GM19239 (cell line): ENCODE measurements at places on chromosomes 12 and 14.

DNA sequence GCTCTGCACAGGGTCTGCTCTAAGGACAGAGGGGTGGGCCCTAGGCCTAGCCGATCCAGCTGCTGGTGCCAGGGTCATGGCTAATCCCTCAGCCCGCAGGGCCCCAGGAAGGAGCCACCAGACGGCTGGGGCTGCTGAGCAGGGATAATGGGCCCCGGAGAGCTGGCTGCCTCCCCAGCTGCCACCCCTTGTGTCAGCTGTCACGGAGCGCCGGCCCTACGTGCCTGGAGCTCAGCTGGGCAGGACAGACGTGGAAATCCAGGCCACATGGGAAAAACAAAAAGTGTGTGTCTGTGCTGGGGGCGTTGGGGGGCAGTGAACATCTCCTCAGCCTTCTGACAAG is 36.2 kb downstream of the CHGA start:
- DNase-seq: no peak

DNA sequence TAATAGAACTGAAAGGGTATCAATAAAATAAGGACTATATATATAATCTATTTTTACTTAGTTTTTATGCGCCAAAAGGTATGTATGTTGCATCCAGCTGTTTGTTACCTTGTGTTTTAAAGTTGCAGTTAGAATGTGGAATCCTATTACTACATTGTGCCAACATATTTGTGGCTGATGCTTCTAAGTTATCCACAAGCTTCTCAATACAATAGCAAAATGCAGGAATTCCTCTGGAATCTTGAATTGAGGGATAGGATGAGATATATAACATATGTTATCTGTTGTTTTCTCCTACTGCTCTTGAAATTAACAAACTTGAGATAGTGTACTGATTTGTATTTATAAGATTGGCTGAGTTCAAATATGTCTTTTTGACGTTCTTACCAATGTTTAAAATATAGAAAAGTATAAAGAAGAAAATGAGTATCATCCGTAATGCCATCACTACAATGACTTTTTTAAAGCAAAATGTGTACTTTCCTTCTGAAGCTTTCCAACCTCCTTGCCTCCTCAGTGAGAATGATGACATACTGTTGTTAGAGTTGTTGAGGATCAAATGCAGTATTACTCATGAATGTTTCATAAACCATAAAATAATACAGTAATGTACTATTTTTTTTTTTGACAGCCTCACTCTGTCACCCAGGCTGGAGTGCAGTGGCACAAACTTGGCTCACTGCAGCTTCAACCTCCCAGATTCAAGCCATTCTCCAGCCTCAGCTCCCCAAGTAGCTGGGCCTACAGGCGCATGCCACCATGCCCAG is 6.6 kb downstream of the RAP1B start:
- no peak for DNase-seq

- DNase-seq: no peak
These were observed 16.1 kb upstream of the RPLP0 start for GRCh38 chr12:120216742-120217605.

GRCh38 chr12:65741656-65742017 is 82.6 kb upstream of the HMGA2 start:
- DNase-seq: peak; percentile 26

DNA sequence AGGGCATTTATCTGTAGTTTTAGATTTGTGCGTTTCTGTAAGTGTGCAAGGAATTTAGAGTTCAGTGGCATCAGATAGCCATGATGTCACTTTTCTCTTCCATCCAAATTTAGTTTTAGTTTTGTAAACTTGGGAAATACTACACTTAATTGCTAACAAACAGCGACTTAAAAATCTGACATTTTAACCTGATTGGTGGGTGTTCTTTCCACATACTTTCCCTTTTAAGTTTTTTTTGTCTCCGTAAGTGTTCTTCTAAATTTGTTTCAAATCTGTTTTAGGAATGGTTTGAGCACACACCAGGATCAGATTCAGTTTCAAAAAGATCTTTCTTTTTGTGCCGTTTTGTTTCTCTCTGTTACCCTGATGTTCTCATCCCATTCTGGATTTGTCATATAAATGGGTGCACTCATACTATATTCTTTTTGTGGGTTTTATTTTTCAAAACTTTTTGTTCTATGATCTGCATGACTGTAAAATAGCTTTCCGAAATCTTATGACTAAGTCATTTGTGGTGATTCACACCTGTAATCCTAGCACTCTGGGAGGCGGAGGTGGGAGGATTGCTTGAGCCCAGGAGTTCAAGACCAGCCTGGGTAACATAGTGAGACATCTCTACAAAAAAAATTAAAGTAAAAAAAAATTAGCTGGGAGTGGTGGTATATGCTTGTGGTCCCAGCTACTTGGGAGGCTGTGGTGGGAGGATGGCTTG is 58.9 kb downstream of the FBXO34 start:
- no peak for DNase-seq
